ENCODE measurements at places on chromosomes 1 and 21.
A peak's percentile ranks its signal among the peaks of the same experiment; 100 is the strongest.

DNA sequence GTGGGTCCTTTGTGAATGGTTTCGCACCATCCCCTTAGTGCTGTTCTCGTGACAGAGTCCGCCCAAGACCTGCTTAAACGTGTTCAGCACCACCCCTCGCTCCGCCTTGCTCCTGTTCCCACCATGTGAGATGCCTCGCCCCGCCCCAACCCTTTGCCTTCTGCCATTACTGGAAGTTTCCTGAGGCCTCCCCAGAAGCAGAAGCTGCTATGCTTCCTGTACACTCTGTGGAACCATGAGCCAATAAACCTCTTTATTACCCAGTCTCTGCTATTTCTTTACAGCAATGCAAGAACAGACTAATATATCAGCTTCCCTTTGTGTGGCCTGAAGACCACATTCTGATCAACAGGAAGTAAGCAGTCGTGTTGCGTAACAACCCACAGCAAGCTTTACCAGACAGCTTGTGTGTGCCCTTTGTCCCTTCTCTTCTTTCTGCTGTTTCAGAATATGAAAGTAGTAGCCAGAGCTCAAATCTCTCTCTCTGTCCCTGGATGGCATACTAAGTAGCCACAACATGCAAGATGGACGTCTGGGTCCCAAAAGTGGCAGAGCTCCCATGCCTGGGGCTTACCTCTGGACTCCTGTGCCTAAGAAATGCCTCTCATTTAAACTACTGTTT, 14.1 kb downstream of the HENMT1 start:
- DNase-seq: peak; percentile 62

DNA sequence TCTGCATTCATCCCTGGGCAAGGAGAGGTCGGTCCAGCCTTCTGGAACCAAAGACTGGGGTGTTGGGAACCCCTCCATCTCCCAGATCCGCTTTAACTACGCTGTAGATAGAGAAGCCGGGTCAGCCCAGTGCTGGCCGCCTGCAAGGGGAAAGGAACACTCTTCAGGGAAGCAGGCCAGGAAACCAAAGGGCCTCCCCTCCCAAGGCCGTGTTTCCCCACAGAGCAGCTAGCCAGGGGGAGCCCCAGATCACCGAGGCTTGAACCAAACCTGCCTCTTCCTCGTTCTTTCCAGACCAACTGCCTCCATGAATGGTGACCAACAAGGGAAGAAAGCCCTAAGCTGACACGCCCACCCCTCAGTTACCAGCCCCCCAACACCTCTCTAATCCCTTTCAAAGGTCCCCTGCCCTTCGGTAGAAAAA, 1.2 kb upstream of the CHD5 start:
- no peak for DNase-seq

DNA sequence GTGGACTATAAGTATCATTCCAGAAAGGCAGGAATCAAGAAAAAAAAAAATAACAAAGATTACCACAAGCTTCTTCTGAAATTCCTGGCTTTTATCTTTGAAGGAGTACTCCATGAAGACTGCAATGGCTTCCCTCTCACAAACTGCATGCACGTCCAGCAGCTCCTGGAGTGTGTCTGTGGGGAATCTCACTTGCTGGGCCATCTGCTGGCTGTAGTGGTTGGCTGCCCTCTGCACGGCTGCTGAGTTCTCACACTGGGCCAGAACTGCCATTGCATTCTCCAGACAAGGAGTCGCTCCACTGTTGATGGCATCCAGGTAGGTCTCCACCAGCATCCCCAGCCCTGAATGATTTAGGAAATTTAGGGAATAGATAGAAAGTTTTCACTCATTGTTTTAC, 23.3 kb upstream of the GBP2 start:
- no peak for DNase-seq

DNA sequence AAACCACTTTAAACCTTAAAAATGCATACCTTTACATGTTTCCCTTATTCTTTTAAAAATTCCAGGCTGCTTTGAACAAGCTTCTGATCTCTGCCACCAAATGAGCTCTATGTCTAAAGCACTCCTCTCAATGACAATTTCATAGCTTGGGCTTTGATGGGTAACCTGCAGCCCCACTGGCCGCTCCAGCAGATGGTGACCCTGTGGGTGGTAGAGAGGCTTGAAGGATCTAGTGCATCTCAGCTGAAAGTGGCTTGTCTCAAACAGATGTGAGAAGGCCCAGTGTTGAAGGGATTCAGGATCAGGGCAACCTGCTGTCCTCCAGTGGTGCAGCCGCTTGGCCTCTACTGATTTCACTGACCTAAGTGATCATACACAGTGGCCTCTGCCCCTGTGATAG, 84.7 kb upstream of the IRF2BP2 start:
- no peak for DNase-seq

DNA sequence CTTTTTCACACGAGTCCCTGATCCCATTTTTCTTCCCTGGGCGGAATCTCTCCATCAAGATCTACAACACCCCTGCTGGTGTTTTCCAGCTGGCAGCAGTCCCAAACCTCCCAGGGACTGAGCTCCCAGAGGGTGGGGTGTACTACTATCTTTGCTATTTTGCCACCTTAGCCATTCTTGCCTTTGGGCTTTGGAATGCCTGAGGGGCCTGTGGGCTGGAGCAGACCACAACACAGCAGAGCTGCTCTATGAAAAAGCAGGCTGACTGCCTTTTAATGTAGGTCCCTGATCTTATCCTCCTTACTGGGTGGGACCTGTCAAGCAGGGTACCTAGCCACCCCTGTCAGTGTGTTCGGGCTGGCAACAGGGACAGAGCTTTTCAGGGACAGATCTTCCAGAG, 91.9 kb downstream of the KCNT2 start:
- no peak for DNase-seq

Data from stimulated activated CD8-positive, alpha-beta memory T cell treated with anti-CD3 and anti-CD28 coated beads, Interleukin-2, amount 100 ng/mL, for 1 hour (primary cell).